NCI-H2081 treated with DMSO at 0.1 percent for 48 hours (cell line): ENCODE measurements at places on chromosomes 3 and 15.

DNA sequence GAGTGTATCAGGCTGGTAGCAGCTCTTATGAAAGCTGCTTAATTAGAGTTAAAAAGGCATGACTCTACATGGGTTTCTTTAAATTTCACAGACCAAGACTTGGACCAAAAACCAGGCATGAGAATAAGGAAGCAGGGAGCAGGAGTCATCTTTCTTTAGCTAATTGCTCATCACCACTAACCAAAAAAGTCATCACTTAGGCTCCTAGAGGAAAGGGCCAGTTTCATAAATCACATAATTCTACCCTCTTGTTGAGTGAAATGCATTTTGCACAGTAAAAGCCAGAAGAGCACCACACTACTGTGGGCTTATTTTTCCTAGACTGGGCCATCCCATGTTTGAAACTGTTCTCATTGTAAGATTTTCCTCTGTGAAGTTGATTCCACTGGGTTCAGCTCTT, 175.6 kb downstream of the GREM1 start:
- DNase-seq = no peak

DNA sequence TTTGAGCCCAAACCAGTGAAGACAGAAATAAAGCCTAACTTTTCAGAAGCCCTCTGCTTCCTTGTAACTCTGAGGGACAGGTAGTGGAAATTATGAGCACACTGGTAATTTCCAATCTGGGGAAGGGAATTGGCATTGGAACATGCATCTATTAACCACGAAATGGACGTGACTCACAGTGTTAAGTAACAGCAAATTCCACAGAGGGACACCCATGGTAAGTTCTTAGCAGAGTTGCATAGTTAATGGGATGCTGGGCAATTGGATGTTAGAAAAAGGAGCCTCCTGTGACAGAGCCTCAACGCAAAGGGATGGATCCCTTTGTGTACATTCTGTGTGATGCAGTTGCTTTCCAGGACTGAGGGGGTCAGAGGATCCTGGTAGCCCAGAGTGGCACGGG, 168.6 kb downstream of the SEMA6D start:
- DNase-seq = no peak

GRCh38 chr3:59235634-59236012, 185.8 kb upstream of the CFAP20DC start:
- no peak for DNase-seq

DNA sequence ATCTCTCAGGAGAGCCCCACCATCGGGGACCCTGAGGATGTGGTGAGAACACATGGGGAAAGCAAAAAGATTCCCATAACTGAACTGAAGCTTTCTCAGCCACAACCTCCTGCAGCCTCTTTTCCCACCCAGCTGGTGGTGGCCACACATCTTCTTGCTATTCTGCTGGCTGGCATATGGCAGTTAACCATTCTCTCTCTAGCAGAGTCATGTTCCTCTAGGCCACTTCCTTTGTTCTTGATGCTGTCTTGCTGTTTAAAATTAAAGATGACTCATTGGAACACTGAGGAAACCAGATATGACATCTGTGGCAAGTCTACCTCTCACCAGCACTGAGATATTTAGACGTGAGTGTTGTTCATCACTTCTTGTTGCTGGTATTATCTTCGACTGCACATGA, 180.3 kb upstream of the ROBO2 start:
- no peak for DNase-seq

- no peak for DNase-seq
These were observed 17.5 kb downstream of the PPP2R3A start for GRCh38 chr3:135982922-135983581.

GRCh38 chr3:111314181-111314873, 227.7 kb upstream of the CD96 start:
- no peak for DNase-seq

DNA sequence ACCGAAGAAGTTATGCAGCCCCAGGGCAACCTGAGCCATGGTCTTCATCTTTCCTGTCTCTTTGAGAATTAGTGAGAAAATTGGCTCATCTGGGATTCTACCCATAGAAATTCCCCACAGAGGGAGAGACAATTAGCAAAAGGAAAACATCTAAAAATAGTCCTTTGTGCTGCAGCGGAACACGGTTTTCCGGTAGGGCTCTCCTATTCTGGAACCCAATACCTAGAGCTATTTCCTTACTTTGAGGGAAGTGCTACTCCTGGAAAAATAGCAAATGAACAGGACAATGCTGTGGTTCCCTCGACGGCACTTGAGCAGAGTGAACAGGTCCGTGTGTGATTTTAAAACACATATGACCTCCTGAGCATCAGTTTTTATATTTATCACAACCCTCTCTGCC, 210.5 kb downstream of the FGF12 start:
- no peak for DNase-seq

- DNase-seq = no peak
These were observed 45.3 kb upstream of the SLCO2A1 start for GRCh38 chr3:134074790-134075567.

- DNase-seq = no peak
These were observed 25.5 kb downstream of the SIN3A start for GRCh38 chr15:75425966-75426500.

GRCh38 chr3:117471831-117472230, 762.3 kb downstream of the TUSC7 start:
- DNase-seq = no peak

GRCh38 chr3:177110386-177110785, 86.9 kb downstream of the TBL1XR1 start:
- DNase-seq = no peak

- no peak for DNase-seq
These were observed 36.2 kb downstream of the NGLY1 start for GRCh38 chr3:25747033-25747432.

DNA sequence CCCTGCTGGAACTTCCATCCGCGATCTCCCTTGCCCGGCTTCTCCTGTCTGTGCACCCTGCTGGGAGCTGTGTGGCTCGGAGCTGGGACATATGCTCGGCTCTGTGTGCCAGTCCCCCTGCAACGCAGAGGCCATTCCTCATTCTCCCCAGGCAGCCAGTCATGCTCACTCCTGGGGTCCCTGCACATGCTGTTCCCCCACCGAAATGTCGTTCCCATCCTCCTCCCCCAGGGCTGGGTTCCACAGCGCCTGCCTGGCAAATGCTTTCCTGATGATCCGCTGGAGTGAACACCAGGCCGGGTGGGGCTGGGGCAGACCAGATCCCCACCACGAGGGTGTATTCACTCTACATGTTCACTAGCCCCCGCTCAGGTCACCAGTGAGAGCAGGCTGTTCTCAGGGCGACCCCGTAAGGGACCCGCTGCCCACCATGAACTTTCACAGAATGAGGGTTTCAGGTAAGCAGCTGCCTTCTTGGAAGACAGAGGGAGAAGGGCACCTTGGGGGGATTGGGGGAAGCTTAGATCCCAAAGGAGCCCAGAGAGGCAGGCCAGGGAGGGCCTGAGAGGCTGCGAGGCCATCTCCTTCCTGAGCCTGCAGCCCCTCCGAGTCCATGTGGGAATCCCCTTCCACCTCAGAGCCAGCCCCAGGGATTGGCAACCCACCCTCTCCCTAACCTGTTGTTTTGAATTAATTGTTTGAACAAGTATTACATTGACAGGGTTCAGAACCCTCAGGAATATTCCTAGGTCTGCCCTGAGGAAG, 88.7 kb upstream of the IQSEC1 start:
- no peak for DNase-seq

GRCh38 chr3:105529456-105529855, 162.7 kb downstream of the ALCAM start:
- DNase-seq = no peak

- DNase-seq = no peak
These were observed 841.9 kb downstream of the CADM2 start for GRCh38 chr3:85800676-85801075.

- no peak for DNase-seq
These were observed 41.7 kb downstream of the SNX4 start for GRCh38 chr3:125478326-125478725.

DNA sequence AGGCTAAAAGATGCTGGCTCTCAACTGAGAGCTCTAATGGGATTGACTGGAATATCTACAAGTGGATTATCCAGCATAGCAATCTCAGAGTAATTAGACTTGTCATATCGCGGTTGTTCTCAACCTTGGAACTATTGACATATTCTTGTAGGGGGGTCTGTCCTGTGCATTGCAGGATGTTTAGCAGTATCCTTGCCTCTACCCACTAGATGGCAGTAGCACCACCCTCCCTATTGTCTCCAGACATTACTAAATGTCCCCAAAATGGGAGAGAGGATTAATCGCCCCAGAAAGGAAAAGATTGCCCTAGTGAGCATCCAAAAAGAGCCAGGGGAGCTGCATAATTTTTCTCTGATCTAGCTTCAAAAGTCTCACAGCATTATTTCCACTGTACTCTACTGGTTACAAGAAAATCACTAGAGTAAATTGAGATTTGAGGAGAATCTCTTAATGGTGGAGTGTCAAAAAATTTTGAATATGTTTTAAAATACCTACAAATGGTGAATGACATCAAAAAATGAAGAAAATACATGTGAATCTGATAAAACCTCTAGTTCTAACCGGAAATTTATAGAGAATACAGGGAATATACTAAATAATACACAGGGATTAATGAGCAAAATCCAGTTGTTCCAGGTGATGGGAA, 388.2 kb upstream of the AGTR1 start:
- DNase-seq = peak; percentile 24

- no peak for DNase-seq
These were observed 48.6 kb downstream of the SLC12A8 start for GRCh38 chr3:125163739-125164601.

DNA sequence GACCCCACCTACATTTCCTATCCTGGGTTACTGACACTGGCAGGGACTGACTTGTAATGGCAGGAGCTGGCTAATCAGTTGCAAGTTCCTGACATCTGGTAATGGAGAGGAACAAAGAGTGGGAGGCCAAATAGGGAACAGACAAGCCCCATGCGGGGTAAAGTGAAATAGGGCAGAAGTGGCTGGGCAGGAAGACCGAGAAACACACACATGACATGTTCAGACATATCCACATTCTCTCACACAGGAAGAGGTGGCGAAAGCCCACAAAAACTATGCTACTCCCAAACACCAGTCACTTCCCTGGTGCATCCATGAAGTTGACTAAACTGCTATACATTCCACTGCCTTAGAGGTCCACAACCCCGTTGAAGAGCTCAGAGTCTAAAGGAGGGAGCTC, 394.1 kb upstream of the TBL1XR1 start:
- no peak for DNase-seq

GRCh38 chr3:135056084-135056730, 261.1 kb downstream of the EPHB1 start:
- DNase-seq = no peak
